ENCODE measurements at places on chromosomes 1 and 21. TPM values are rescaled to one million over a fixed set of nuclear protein-coding genes. Genes with fewer than 3 reads are reported as not detected.
A peak's percentile ranks its signal among the peaks of the same experiment; 100 is the strongest.

DNA sequence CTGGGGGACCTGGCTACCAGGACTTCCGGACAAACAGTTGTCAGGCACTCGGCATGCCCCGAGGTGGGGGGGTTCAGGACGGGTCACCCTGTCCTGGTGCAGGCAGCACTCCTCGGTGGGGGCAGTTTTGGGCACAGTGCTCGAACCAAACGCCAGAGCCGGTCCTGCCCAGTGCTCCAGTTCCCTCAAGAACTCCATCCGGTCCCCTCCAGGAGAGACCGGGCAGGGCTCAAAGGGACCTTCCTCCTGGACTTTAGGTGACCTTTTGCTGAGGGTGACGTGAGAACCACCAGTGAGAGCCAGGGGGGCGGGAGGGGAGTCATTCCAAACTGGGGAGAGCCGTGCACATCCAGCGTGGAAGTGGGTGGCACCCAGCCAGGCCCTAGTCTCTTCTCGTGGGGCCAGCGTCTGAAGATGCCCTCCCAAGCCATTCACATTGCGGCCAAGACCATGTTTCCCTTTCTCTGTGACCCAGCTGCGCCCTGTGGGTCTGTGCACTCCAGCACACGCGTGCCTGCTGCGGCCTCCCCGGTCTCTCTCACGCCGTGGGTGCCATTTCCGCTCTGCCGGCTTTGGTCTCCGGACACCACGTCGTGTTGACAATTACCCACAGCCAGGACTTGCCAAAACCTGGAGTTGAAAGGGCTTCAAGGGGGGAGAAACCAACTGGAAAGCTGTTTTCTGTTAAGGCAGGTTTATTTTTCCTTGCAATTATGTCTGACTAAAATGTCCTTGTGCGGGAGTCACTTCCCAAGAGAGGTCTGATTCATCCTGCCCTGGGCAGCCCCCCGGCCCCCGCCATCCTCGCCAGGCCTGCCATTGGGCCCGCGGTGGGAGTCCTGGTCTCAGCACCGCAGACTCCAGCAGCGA, 178.8 kb upstream of the ARHGEF16 start:
- no peaks in the 10 kb centered on the region for H3K4me1 ChIP-seq
- no peak overlapping the region for H3K27ac ChIP-seq
- no peak for DNase-seq
- no peaks in the 10 kb centered on the region for H3K36me3 ChIP-seq
- H3K4me3 ChIP-seq: no peak overlapping the region

GRCh38 chr1:944341-945325, 14.4 kb downstream of the NOC2L start:
- peaks cover 7% of the 10 kb centered on the region for H3K4me1 ChIP-seq
- H3K4me3 ChIP-seq: no peak overlapping the region
- H3K36me3 ChIP-seq: peaks cover 22% of the 10 kb centered on the region
- H3K27me3 ChIP-seq: peaks cover 13% of the 10 kb centered on the region
- no peak overlapping the region for H3K27ac ChIP-seq

Gene RGS4
- total RNA-seq: not detected

Gene TNFSF4
- total RNA-seq: 0.83 TPM

DNA sequence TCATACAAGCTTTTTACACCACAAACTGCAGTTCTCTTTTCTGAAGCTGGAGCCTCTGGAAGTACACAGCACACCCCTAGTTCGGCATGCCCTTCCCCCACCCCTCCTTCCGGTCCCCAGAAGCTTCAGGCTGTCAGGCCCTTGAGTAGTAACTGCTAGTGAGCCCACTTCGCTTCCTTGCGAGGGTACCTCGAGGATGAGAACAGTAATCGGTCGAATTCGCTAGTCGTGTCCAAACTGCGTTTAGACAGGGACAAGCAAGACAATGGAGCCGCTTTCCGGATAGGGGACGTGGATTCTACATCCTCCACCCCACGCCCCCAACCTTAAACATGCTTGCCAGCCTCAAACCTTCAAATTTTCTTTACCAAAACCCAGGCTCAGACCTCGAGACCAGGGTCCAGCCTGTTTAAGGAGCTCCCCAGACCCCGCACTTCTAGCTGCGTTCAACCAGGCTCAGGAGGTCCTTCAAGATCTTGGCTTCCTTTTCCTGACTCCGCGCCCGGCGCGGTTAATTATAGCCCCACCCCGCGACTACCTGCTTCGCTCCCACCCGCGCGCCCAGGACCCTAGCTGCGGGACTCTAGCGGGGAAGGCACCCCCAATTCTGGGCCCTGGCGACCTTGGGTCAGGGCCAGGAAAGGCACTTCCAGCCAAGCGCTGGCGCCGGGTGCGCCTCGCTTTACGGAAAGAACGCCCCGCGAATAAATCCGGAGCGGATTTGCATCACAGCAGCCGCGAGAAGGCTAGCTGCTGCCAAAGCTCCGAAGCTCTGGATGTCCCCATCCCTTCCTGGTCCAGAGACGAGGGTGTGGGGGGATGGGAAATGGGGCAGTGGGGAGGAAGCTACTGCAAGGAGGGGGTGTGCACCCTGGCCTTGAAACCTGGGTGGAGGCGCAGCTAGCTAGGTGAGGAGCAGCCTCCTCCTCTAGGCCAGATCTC, 8.1 kb upstream of the TSPAN1 start:
- peak overlapping the region; percentile 71 for H3K27ac ChIP-seq
- peak; percentile 56 for DNase-seq
- peaks cover 12% of the 10 kb centered on the region for H3K27me3 ChIP-seq
- H3K4me3 ChIP-seq: peak overlapping the region; percentile 74

DNA sequence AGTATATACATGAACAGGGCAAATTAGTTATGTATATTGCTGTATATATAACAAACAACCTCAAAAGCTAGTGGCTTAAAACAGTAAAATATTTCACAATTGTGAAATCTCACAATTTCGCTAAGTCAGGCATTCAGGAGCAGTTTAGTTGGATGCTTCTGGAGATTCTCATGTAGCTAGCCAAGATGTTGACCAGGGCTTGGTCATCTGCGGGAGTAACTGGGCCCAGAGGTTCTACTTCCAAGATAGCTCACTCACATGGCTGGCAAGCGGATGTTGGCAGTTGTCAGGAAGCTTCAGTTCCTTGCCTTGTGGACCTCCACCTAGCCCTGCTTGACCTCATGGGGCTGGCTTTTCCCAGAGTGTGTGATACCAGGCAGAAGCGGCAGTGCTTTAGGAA, 95.6 kb downstream of the TTC3 start:
- no peaks in the 10 kb centered on the region for H3K27me3 ChIP-seq
- no peaks in the 10 kb centered on the region for H3K4me1 ChIP-seq
- H3K27ac ChIP-seq: no peak overlapping the region
- H3K4me3 ChIP-seq: no peak overlapping the region
- no peak for DNase-seq
- H3K36me3 ChIP-seq: peaks cover 20% of the 10 kb centered on the region

Gene CLDN14
- not detected for total RNA-seq

DNA sequence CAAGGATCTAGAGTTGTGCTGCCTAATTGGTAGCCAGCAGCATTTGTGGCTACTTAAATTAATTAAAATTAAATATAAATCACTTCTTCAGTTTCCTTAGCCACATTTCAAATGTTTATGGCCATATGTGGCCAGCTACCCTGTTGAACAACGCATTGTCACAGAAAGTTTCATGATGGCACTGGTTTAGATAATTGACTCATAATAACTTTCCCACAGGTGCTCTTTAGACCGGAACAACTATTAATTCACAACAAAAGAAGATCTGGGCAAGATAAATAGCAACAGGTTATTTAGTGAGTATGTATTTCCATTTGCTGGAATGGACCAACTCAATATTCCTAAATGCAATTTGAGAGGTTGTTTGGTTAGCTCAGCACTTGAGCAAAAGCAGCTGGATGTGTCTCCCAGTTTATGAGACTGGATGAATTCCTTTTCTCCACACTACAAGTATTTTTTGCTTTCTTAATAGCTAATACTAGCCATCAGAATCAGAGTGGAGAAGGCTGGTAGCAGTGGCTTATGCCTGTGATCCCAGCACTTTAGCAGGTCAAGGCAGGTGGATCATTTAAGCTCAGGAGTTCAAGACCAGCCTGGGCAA, 3.7 kb upstream of the AMIGO1 start:
- no peaks in the 10 kb centered on the region for H3K36me3 ChIP-seq
- no peak overlapping the region for H3K27ac ChIP-seq
- no peak overlapping the region for H3K4me3 ChIP-seq
- H3K27me3 ChIP-seq: peaks cover 33% of the 10 kb centered on the region
- no peak for DNase-seq

DNA sequence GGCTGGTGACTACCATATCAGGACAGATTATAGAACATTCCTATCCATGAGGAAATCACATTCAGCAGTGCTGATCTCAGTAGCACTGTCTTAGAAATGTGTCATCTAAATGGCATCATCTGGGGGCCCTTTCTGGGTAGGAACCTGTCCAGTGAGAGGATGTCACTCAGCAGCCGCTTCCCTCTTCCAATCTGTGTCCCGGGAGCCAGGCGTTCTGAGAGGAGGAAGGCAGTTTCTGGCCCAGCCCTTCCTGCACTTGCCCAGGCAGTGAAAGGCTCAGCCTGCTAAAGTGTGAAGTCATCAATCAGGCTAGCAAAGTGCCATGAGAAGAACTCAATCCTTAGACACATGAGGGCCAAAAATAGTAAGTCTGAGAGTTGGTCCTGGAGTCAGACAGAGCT, 25.6 kb downstream of the RAB4A start:
- no peak overlapping the region for H3K4me3 ChIP-seq
- no peak for DNase-seq
- no peaks in the 10 kb centered on the region for H3K4me1 ChIP-seq
- no peak overlapping the region for H3K27ac ChIP-seq
- H3K27me3 ChIP-seq: no peaks in the 10 kb centered on the region

Gene HMCN1
- total RNA-seq: not detected

DNA sequence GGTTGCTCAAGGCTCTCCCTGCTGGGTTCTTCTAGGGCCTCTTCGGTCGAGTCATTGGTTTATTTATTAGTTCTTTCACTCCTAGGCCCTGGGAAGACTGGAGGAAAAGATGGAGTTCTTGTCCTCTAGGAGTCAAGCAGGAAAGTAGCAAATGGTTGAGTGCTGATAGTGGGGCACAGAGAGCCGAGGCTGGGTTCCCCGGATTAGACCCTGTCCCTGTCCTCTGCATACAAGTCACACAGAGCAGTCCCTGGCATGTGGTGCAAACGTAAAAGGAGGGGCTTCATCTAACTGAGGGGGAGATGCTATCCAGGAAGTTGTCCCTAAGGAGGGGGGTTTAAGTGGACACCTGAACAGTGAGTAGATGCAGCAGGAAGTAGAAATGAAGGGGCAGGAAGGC, 19.2 kb upstream of the KCNE2 start:
- no peak overlapping the region for H3K27ac ChIP-seq
- peaks cover 10% of the 10 kb centered on the region for H3K27me3 ChIP-seq
- H3K4me1 ChIP-seq: peaks cover 12% of the 10 kb centered on the region
- no peaks in the 10 kb centered on the region for H3K36me3 ChIP-seq
- DNase-seq: no peak

Gene CASQ2
- total RNA-seq: not detected

GRCh38 chr1:226814751-226815537, 55.5 kb upstream of the PSEN2 start:
- no peak overlapping the region for H3K4me3 ChIP-seq
- H3K27me3 ChIP-seq: peaks cover 4% of the 10 kb centered on the region
- no peaks in the 10 kb centered on the region for H3K36me3 ChIP-seq
- H3K27ac ChIP-seq: no peak overlapping the region
- H3K4me1 ChIP-seq: peaks cover 3% of the 10 kb centered on the region

Gene CFHR4
- total RNA-seq: not detected

Gene MAP10
- 2.1 TPM for total RNA-seq

- no peak overlapping the region for H3K4me3 ChIP-seq
- H3K27me3 ChIP-seq: peaks cover 13% of the 10 kb centered on the region
- DNase-seq: no peak
- H3K4me1 ChIP-seq: no peaks in the 10 kb centered on the region
Measured at GRCh38 chr1:186628910-186629309, 51.3 kb downstream of the PTGS2 start.

Gene LRRC3
- 3.8 TPM for total RNA-seq

DNA sequence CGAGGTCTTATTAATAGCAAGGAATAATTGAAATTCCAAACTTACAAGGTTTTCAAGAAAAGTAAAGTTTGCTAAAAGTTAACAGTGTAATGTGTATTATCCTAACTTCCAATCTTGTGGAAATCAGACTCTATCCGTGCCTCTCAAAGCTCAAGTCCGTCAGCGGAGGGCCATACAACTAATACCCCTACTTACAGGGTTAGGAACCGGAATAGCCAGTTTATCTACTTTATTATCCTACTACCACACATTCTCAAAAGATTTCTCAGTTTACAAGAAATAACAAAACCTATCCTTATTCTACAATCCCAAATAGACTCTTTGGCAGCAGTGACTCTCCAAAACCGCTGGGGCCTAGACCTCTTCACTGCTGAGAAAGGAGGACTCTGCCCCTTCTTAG, 457.8 kb downstream of the PTPRC start:
- H3K36me3 ChIP-seq: peaks cover 31% of the 10 kb centered on the region
- no peak for DNase-seq
- H3K27ac ChIP-seq: no peak overlapping the region
- H3K27me3 ChIP-seq: no peaks in the 10 kb centered on the region
- no peak overlapping the region for H3K4me3 ChIP-seq

DNA sequence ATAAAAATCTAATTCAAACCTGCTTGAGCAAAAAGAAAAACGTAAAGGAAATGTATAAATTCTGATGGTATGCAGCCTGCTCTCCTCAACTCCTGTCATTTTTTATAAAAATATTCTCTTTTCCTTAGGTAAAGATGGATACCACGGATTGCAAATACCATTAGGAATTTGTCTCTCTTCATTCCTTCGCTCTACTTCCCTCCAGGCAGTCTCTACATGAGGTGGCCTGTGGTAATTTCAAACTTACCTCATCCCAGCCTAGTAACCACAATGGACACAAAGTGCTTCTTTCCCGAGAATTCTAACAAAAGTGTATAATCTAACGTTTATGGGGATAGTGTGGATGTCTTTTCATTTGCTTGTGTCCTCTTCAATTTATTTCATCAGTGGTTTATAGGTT, 239.5 kb upstream of the LRRC7 start:
- H3K27ac ChIP-seq: no peak overlapping the region
- no peak for DNase-seq
- H3K4me1 ChIP-seq: no peaks in the 10 kb centered on the region
- no peaks in the 10 kb centered on the region for H3K36me3 ChIP-seq
- no peaks in the 10 kb centered on the region for H3K27me3 ChIP-seq
- no peak overlapping the region for H3K4me3 ChIP-seq

GRCh38 chr1:1013922-1014648, 788 bp downstream of the ISG15 start:
- H3K36me3 ChIP-seq: peaks cover 46% of the 10 kb centered on the region
- DNase-seq: peak; percentile 48
- H3K27ac ChIP-seq: peak overlapping the region; percentile 95
- peak overlapping the region; percentile 95 for H3K4me3 ChIP-seq

Gene NHLH2
- total RNA-seq: not detected

GRCh38 chr1:206005234-206005633, 2.0 kb upstream of the RAB7B start:
- DNase-seq: peak; percentile 11
- peaks cover 13% of the 10 kb centered on the region for H3K4me1 ChIP-seq
- H3K4me3 ChIP-seq: no peak overlapping the region
- H3K27ac ChIP-seq: no peak overlapping the region

Gene PLA2G2A
- total RNA-seq: not detected

Measured in activated CD4-positive, alpha-beta memory T cell treated with anti-CD3 and anti-CD28 coated beads, Interleukin-2, amount 10 ng/mL, durations not matched to agents 7 days and 5 days (primary cell).